ENCODE measurements at places on chromosomes 16 and 17.

DNA sequence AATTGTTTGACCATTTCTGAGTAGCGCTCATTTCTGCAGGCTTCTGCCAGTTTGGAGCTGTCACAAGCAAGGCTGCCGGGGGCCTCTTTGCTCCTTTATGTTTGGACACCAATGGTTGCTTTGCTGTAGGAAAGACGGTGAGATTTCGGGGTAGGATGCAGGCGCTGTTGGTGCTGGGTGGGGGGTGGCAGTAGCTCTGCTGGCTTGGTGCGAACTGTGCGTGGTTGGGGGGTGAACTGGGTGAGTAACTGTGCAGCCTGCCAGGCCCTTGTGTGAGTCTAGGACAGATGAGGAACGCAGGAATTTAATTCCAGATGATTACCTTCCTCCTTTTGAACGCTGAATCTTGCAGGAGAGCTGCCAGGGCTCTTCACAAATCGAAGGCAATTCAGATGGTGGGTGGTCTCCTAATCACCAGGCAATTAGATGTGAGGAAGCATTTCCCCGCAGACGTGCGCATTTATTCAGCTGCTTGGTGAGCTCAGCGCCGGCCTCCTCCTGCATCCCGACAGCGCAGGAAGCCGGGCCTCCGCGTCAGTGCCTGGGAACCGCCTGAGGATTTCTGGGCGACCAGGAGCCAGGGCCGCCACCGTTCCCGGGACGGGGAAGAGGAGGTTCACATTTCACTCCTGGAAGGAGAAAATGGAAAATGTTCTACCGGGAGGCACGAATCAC, 154.4 kb downstream of the FOXL1 start:
- DNase-seq = no peak
- no peaks in the 10 kb centered on the region for H3K27me3 ChIP-seq
- no peaks in the 10 kb centered on the region for H3K36me3 ChIP-seq
- no peak overlapping the region for H3K27ac ChIP-seq
- H3K4me3 ChIP-seq = no peak overlapping the region

DNA sequence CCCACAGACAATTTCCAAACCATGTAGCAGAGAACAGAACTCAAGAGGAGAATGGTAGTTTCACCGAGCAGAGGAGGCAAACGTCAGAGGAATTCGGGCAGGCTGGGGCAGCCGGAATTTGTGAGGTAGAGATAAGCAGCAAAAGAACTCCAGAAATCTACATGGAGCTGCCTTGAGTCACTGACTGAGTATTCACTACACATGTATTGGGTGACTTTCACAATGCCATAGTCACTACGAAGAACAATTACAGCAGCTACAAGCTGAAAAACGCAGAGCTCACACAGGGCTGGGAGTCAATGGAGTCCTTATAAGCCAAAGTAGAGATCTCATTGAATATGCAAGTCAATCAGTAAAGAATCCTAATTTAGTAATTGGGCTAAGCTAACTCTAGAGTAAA, 13.4 kb downstream of the CMC2 start:
- DNase-seq = no peak
- H3K27me3 ChIP-seq = no peaks in the 10 kb centered on the region
- no peak overlapping the region for H3K4me3 ChIP-seq
- peaks cover 8% of the 10 kb centered on the region for H3K4me1 ChIP-seq

DNA sequence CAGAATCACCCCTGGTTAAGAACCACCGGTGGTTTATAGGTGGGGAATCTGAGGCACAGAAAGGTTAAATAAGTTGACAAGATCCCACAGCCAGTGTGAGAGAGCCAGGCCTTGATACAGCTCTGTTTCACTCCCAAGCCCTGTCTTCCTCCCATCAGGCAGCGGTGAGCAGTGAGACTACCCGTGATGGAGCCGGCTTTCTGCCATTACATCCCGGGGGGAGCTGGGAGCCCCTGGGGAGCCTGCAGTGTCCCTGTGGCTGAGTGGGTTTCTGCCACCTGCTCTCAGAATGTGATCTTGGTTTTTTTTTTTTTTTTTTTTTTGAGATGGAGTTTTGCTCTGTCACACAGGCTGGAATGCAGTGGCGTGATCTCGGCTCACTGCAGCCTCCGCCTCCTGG, 66.4 kb downstream of the ABCC1 start:
- H3K27ac ChIP-seq = no peak overlapping the region
- H3K27me3 ChIP-seq = no peaks in the 10 kb centered on the region
- DNase-seq = no peak
- no peak overlapping the region for H3K4me3 ChIP-seq
- H3K36me3 ChIP-seq = no peaks in the 10 kb centered on the region
- H3K4me1 ChIP-seq = no peaks in the 10 kb centered on the region

GRCh38 chr16:51276336-51276735, 125.3 kb upstream of the SALL1 start:
- no peak for DNase-seq
- H3K36me3 ChIP-seq = no peaks in the 10 kb centered on the region
- H3K27ac ChIP-seq = no peak overlapping the region
- H3K4me3 ChIP-seq = no peak overlapping the region

GRCh38 chr16:30395992-30396585, 869 bp downstream of the ZNF48 start:
- peaks cover 2% of the 10 kb centered on the region for H3K4me1 ChIP-seq
- no peaks in the 10 kb centered on the region for H3K36me3 ChIP-seq
- peak overlapping the region; percentile 76 for H3K4me3 ChIP-seq

- no peaks in the 10 kb centered on the region for H3K4me1 ChIP-seq
- H3K4me3 ChIP-seq = no peak overlapping the region
- DNase-seq = no peak
Observed at GRCh38 chr17:56178203-56178602, 24.9 kb downstream of the ANKFN1 start.

- H3K27ac ChIP-seq = no peak overlapping the region
- DNase-seq = no peak
- no peak overlapping the region for H3K4me3 ChIP-seq
- H3K4me1 ChIP-seq = no peaks in the 10 kb centered on the region
- no peaks in the 10 kb centered on the region for H3K36me3 ChIP-seq
Observed at GRCh38 chr16:64657316-64658011, 464.4 kb downstream of the CDH11 start.

GRCh38 chr16:65200156-65200773, 78.4 kb upstream of the CDH11 start:
- H3K4me1 ChIP-seq = no peaks in the 10 kb centered on the region
- H3K27me3 ChIP-seq = no peaks in the 10 kb centered on the region
- no peaks in the 10 kb centered on the region for H3K36me3 ChIP-seq
- H3K27ac ChIP-seq = no peak overlapping the region
- H3K4me3 ChIP-seq = no peak overlapping the region
- no peak for DNase-seq

DNA sequence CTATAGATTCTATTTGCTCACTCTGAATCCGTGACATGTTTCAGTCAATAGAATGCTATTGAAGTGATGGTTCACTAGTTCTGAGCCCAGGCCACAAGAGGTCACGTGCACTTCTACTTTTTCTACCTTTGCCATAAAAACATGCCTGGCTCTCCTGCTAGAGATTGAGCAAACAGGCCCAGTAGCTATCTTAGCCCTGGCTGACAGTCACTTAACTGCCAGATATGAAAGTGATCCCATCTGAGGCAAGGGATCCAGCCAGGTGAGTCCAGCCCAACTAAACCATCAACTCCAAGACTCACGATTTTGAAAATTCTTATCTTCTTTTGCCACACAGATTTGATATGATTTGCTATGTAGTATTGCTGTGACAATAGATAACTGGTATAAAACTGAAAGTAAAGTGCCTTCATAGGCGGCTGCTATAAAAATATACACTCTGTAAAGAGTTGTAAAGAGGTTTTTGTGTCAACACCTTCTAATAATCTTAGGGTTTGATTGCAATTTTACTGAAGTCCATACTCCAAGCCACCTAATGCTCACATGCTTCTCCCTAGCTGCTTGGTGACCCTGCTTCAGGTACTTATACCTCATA, 937.7 kb upstream of the SOX9 start:
- H3K4me3 ChIP-seq = no peak overlapping the region
- DNase-seq = no peak
- H3K27me3 ChIP-seq = no peaks in the 10 kb centered on the region

GRCh38 chr16:67517155-67517445, 11.5 kb upstream of the RIPOR1 start:
- DNase-seq = no peak
- H3K4me1 ChIP-seq = no peaks in the 10 kb centered on the region
- no peaks in the 10 kb centered on the region for H3K36me3 ChIP-seq
- H3K27me3 ChIP-seq = no peaks in the 10 kb centered on the region
- no peak overlapping the region for H3K4me3 ChIP-seq

GRCh38 chr16:81454044-81454443, 9.4 kb downstream of the CMIP start:
- H3K27ac ChIP-seq = peak overlapping the region; percentile 63
- no peaks in the 10 kb centered on the region for H3K27me3 ChIP-seq
- no peak overlapping the region for H3K4me3 ChIP-seq
- DNase-seq = no peak

GRCh38 chr17:67636834-67637520, 80.8 kb upstream of the NOL11 start:
- peaks cover 3% of the 10 kb centered on the region for H3K4me1 ChIP-seq
- DNase-seq = no peak
- H3K36me3 ChIP-seq = peaks cover 8% of the 10 kb centered on the region
- no peaks in the 10 kb centered on the region for H3K27me3 ChIP-seq
- no peak overlapping the region for H3K4me3 ChIP-seq
- no peak overlapping the region for H3K27ac ChIP-seq

GRCh38 chr17:18191236-18191667, 7.6 kb downstream of the ALKBH5 start:
- no peak overlapping the region for H3K4me3 ChIP-seq
- H3K36me3 ChIP-seq = no peaks in the 10 kb centered on the region
- peaks cover 31% of the 10 kb centered on the region for H3K4me1 ChIP-seq
- peak overlapping the region; percentile 59 for H3K27ac ChIP-seq
- DNase-seq = peak; percentile 44

- H3K27me3 ChIP-seq = no peaks in the 10 kb centered on the region
- H3K4me1 ChIP-seq = peaks cover 43% of the 10 kb centered on the region
- peak overlapping the region; percentile 42 for H3K27ac ChIP-seq
- no peak overlapping the region for H3K4me3 ChIP-seq
- DNase-seq = no peak
- H3K36me3 ChIP-seq = peaks cover 6% of the 10 kb centered on the region
Observed at GRCh38 chr17:50657054-50657453, 22.4 kb downstream of the ABCC3 start.

DNA sequence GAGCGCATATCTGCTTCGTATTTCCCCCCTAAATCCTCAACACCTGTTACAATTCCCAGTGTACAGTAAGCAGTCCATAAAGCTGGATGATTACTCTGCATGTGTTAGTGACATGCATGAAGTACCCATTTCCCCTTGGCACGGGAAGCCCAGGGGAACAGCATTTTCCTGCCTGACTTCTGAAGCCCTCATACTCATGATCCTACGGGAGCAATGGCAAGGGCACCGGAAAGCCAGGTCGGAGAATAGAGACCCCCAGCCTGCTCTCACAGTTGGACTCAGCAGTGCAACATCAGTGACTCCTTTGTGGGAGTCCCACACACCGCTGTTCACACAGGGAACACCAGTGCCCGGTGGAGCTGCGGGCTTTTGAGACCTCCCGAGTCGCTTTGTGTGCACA, 336.9 kb downstream of the CDH13 start:
- no peak overlapping the region for H3K27ac ChIP-seq
- peaks cover 3% of the 10 kb centered on the region for H3K27me3 ChIP-seq
- H3K4me3 ChIP-seq = no peak overlapping the region
- no peaks in the 10 kb centered on the region for H3K4me1 ChIP-seq
- H3K36me3 ChIP-seq = no peaks in the 10 kb centered on the region

All from liver (tissue), 10 donors.